ENCODE measurements at places on chromosomes 12 and 14. TPM values are rescaled to one million over a fixed set of nuclear protein-coding genes. Genes with fewer than 3 reads are reported as not detected.

The KIF26A gene
- total RNA-seq, result 6.6 TPM

The NTS gene
- total RNA-seq, result 0.32 TPM

The GPR162 gene
- 1.9 TPM for total RNA-seq

The FSCB gene
- not detected for total RNA-seq

The MSI1 gene
- 11.7 TPM for total RNA-seq

The CISTR gene
- not detected for total RNA-seq

DNA sequence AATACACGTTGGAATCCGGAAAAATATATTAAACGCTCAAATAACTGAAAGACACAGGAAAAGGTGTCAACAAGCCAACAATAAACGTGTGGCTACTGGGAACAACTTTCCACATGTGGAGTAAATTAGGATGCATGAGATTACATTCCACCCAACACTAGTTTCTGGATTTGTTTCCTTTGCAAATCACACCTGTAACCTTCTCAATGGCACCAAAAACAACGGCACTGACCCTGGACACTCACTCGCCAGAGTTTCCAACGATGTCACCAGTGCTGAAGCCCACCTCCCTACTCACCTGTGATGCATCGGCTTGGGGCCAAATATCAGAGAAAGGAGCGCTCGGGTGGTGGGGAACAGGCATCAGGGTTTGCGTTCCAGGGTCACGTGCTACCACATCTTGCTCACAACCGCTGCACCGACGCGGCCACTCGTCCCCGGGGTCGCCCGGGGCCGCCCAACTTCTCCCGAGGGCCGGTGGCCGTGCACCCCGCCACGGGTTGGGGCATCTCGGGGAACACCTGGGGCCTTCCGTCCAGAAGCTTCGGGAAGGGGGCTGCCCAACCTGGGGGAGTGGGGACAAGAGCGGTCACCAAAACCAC, 629 bp downstream of the PRDM4 start:
- no peaks in the 10 kb centered on the region for H3K36me3 ChIP-seq
- peak; percentile 56 for DNase-seq
- no peaks in the 10 kb centered on the region for H3K4me1 ChIP-seq
- H3K27ac ChIP-seq, result peak overlapping the region; percentile 72
- H3K27me3 ChIP-seq, result no peaks in the 10 kb centered on the region

GRCh38 chr14:104879201-104879982, 14.3 kb downstream of the CEP170B start:
- H3K27me3 ChIP-seq, result no peaks in the 10 kb centered on the region
- peaks cover 9% of the 10 kb centered on the region for H3K36me3 ChIP-seq
- no peak overlapping the region for H3K27ac ChIP-seq
- H3K4me1 ChIP-seq, result no peaks in the 10 kb centered on the region

DNA sequence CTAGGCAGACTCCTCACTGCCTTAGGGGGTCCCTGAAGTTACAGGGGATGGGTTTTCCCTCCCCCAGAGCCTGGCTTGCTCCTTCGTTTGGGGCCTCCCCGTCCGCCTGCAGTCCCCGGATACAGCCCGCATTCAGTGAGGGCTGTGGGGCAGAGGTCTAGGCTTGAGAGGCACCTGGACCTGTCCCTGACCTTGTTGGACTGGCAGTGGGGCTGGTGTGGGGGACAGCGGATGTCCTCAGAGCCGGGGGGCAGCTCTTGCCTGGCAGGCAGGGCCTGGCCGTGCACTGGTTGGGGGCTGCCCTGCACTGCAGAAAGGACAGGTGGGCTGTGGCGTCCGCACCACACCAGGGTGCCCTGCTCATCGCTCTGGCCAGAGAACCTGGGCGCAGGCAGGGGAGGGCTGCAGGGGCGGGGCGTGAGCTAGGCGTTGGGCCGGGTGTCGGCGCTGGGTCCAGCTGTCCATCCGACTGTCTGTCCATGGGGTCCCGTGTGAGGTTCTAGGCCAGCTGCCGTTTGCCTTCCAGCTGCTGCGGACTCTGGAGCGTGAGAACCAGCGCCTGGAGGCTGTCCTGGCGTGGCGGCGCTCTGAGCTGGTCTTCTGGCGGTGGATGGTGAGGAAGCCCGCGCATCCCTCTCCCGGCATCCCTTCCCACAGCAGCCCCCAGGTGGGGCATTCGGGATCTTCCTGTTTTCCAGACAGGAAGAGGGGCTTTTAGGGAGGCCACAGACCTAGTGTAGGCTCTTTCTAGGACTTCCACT, 6.0 kb downstream of the TEDC1 start:
- H3K4me1 ChIP-seq, result no peaks in the 10 kb centered on the region
- H3K36me3 ChIP-seq, result no peaks in the 10 kb centered on the region
- H3K27ac ChIP-seq, result no peak overlapping the region
- no peak for DNase-seq

GRCh38 chr12:88580051-88580871, at the start of gene KITLG:
Gene KITLG, minus strand, starts transcription at chr12:88580471. Its CDS starts 193 bp downstream, at chr12:88580278.
- no peaks in the 10 kb centered on the region for H3K27me3 ChIP-seq
- peak within 1 kb of the TSS; percentile 88 for H3K27ac ChIP-seq
- H3K4me3 ChIP-seq, result peak within 1 kb of the TSS; percentile 83
- no peaks in the 10 kb centered on the region for H3K36me3 ChIP-seq
- DNase-seq, result peak; percentile 88

DNA sequence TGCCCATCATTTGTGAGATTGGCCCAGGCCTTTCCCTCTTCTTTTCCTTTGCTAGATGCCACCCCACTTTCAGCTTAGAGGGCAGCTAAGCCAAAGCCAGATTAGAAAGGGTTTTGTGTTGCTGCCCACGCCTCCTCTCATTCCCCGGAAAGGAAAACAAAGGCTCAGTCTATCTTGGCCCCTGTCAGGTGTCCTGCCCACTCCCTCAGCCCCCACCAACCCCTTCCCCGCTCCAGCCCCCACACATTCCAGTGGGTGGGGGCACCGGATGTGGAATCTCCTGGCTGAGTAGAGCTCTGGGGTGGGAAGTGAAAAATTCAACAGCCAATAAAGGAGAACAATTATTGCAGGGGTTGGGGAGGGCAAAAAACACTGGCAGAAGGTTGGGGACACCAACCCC, 2.2 kb downstream of the BLOC1S1 start:
- H3K27me3 ChIP-seq, result no peaks in the 10 kb centered on the region
- H3K4me3 ChIP-seq, result no peak overlapping the region
- no peak for DNase-seq
- no peaks in the 10 kb centered on the region for H3K36me3 ChIP-seq
- peak overlapping the region; percentile 99 for H3K27ac ChIP-seq

Data from colonic mucosa (tissue), 4 donors.